ENCODE measurements at places on chromosomes 1 and 21.

- no peak for DNase-seq
Measured at GRCh38 chr1:97806996-97807520, 113.8 kb downstream of the DPYD start.

- no peak for DNase-seq
Measured at GRCh38 chr1:232510367-232511110, 119.4 kb downstream of the SIPA1L2 start.

DNA sequence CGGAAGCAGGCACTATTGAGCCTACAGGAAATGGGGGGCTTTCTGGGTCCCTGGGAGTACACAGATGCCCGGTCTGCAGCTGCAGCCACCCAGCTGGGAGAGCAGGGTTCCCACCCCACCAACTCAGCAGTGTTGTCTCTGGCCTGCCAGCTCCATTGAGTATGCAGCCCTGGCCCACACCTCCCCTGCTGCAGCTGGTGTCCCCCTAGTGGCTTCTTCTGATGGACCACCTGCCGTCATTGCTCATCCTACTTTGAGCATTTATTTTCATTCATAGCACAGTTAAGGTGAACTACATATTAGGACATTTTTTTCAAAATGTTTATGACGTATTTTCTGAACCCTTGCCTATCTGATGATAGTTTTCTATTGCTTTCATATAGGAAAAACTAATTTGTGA lies 189.8 kb upstream of the LYPLAL1 start:
- no peak for DNase-seq

GRCh38 chr1:98467586-98467985 lies 193.9 kb upstream of the SNX7 start:
- no peak for DNase-seq

GRCh38 chr1:211198111-211198510 lies 61.1 kb upstream of the RCOR3 start:
- no peak for DNase-seq

Measured in cortex of kidney (tissue), 1 donor.